Activated CD8-positive, alpha-beta memory T cell treated with anti-CD3 and anti-CD28 coated beads, Interleukin-2, amount 10 ng/mL, durations not matched to agents 7 days and 5 days (primary cell): ENCODE measurements at places on chromosomes 2 and 18. TPM values are rescaled to one million over a fixed set of nuclear protein-coding genes. Genes with fewer than 3 reads are reported as not detected.
A peak's percentile ranks its signal among the peaks of the same experiment; 100 is the strongest.

DNA sequence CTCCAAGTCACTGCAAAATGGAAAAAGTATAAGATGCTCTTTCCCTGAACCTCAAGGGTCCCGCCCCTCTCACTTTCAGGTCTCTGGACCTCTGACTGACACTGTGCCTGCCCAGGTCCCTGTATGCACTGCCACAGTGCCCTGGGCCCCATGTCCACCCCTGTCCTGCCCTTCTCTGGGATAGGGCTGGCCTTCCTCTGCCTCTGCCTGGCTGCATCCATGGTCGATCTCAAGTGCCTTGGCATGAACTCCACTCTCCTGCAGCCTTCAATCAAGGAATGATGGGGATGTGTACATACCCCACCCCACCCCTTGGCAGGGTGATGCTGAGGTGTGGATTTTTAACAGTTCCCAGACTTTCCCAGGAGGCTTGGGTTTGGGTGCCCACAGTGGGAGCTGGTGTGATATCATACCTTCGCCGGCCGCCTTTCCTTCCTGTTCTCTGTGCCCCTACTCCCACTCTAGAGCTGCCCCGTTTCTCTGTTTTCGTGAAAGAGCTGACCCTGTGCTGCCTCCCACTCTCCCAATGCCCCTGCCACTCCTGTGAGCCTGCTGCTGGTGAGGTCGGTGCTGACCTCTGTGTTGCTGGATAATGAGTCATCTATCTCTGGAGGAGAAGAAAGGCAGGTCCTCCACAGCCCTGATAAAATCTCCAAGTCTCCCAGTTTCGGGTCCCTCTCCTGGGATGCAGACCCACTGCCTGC lies 18.9 kb downstream of the PTPN18 start:
- peaks cover 50% of the 10 kb centered on the region for H3K36me3 ChIP-seq
- peak overlapping the region; percentile 72 for H3K27ac ChIP-seq
- no peaks in the 10 kb centered on the region for H3K27me3 ChIP-seq
- peak overlapping the region; percentile 12 for H3K4me3 ChIP-seq
- peaks cover 82% of the 10 kb centered on the region for H3K4me1 ChIP-seq

DNA sequence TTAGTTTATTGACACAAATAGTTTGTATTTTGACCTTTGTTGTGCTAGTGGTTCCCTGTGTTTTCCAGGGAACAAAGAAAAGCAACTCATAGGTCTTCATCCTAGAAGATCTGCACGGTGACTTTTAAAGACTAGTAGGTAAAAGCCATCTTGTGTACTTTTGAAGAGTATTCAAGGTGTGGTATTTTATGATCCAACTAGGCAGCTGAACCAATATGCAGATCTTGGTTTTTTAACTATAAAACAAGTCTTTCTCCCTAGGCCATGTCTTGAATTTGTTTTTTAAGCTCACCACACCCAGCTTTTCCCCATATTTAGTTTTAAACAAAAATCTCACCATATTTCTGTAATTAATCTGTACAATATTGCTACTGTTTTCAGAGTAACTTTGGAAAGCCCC lies 30.0 kb upstream of the MYO1B start:
- H3K36me3 ChIP-seq, result peaks cover 15% of the 10 kb centered on the region
- H3K27ac ChIP-seq, result no peak overlapping the region
- no peaks in the 10 kb centered on the region for H3K27me3 ChIP-seq
- H3K4me3 ChIP-seq, result no peak overlapping the region
- no peak for DNase-seq

- no peaks in the 10 kb centered on the region for H3K27me3 ChIP-seq
- H3K27ac ChIP-seq, result no peak overlapping the region
- H3K36me3 ChIP-seq, result no peaks in the 10 kb centered on the region
- no peak for DNase-seq
- H3K4me3 ChIP-seq, result no peak overlapping the region
- no peaks in the 10 kb centered on the region for H3K4me1 ChIP-seq
Observed at GRCh38 chr2:211900000-211900399, 638.6 kb downstream of the ERBB4 start.

DNA sequence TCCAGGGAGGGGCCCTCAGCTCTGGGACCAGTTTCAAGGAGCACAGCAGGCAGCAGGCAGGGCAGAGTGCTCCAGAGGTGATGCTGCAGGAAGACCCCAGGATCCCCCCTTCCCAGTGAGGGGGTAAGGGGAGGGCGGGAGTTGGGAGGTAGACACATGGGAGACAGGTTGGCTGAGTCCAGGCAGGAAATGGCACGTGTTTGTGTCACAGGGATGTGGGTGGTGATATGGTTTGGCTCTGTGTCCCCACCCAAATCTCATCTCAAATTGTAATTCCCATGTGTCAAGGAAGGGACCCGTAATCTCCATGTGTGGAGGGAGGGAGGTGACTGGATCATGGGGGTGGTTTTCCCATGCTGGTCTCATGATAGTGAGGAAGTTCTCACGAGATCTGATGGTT lies 25.2 kb upstream of the OTOS start:
- no peak overlapping the region for H3K27ac ChIP-seq
- H3K36me3 ChIP-seq, result no peaks in the 10 kb centered on the region
- DNase-seq, result no peak
- H3K4me1 ChIP-seq, result no peaks in the 10 kb centered on the region
- no peaks in the 10 kb centered on the region for H3K27me3 ChIP-seq

DNA sequence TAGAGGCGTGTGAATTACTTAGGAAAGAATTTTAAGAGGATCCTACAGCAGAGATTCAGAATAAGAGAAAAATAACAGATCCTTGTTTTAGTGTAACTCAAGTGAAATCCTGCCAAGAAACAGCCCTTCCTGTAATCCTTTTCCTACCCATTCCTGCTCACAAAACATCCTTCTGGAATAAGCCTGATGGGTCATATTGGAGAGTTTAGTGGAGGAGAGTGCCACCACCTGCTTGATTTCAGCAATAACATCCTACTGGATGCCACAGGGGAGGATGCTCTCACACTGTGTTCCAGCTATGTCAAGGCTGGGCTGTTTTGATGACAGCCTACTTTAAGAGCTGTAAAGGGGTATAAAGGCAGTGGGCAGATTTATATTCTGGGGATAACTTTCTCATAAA lies 54.8 kb upstream of the CCDC178 start:
- no peak overlapping the region for H3K4me3 ChIP-seq
- no peaks in the 10 kb centered on the region for H3K4me1 ChIP-seq
- DNase-seq, result no peak
- no peak overlapping the region for H3K27ac ChIP-seq
- H3K27me3 ChIP-seq, result no peaks in the 10 kb centered on the region

RBM44 gene
- total RNA-seq, result 1.2 TPM

- H3K27me3 ChIP-seq, result peaks cover 2% of the 10 kb centered on the region
- peak overlapping the region; percentile 96 for H3K27ac ChIP-seq
- peak overlapping the region; percentile 91 for H3K4me3 ChIP-seq
- peaks cover 32% of the 10 kb centered on the region for H3K4me1 ChIP-seq
Observed at GRCh38 chr2:206764673-206765241, 371 bp downstream of the MDH1B start.

DNA sequence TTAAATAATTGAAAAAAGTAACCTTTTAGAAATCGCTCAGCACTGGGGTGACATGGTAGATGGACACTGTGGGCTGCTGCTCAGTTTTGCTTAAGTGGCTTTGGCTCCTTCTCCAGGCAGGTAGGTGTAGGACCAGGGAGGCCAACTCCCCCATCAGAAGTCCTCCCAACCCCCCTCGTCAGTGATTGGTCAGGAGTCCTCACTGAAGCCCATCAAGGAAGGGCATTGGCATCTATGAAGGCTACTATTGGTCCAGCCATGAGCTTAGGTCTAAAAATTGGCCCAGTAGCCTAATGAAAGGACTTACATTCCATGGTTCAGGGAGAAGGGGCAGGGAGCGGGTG lies 34.7 kb downstream of the ST3GAL5 start:
- H3K4me1 ChIP-seq, result peaks cover 72% of the 10 kb centered on the region
- H3K4me3 ChIP-seq, result peak overlapping the region; percentile 82
- peak overlapping the region; percentile 99 for H3K27ac ChIP-seq
- peak; percentile 62 for DNase-seq
- peaks cover 78% of the 10 kb centered on the region for H3K36me3 ChIP-seq
- H3K27me3 ChIP-seq, result no peaks in the 10 kb centered on the region

FAM124B gene
- 0.23 TPM for total RNA-seq

GRCh38 chr2:184923751-184924150 lies 325.4 kb downstream of the ZNF804A start:
- H3K27me3 ChIP-seq, result no peaks in the 10 kb centered on the region
- H3K27ac ChIP-seq, result no peak overlapping the region
- no peaks in the 10 kb centered on the region for H3K4me1 ChIP-seq
- DNase-seq, result no peak

SPATA3 gene
- total RNA-seq, result 1.2 TPM

CTAGE1 gene
- total RNA-seq, result not detected

DNA sequence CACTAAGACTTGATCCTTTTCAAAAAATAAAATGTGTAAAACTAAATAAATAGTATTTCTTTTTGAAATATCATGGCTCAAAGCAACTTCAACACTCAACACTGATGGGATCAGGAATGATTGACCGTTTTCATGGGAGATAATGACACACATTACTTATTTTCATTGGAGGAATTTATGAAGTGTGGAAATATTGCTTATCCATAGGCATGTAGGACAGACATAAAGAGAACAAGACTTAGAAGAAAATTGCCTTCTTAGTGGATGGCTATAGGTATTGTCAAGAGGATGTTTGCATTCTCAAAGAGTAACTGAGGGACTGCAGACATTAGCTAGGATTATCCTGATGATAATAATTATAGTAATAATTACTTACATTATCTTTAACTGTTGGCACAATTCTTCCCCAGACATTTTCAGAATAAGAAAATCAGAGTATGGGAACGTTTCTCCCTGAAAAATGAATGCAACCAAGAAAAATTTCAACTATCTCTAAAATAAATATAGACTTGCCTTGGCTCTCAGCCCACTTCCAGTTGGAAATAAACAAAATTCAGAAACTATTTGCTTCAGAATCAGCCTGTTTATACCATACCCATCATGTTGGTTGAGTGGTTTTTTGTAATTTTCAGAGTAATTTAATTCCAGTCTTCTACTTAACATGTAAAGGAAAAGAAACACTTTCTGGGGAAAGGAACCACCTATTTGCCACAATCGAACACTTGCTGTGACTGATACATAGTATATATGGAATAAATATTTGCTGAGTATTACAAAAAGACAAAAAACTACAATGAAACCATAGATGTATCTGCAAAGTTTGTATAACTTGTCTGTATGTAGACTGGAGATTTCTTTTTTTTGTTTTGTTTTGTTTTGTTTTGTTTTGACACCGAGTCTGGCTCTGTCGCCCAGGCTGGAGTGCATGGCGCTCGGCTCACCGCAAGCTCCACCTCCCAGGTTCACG lies 165.7 kb downstream of the TMX3 start:
- H3K27me3 ChIP-seq, result no peaks in the 10 kb centered on the region
- no peak overlapping the region for H3K4me3 ChIP-seq
- H3K4me1 ChIP-seq, result no peaks in the 10 kb centered on the region

DNA sequence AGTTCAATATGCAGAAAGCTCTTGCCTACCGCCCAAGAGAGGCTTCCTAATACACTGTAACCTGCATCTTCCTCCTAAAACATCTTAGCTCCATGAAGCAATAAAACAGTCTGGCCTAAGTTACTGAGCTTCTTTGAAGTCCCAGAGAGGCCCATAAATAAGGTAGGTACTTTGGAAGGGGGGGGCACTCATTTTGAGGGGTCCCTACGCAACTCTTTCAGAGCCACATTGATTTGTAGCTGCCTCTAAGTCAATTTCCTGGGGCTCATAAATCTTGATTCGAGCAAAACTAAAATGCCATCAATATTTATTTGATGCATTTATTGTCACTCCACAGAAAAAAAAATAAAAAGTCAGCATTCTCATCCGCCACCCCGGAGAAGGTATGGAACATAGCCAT lies 60.4 kb upstream of the SIX2 start:
- H3K36me3 ChIP-seq, result no peaks in the 10 kb centered on the region
- peak; percentile 5 for DNase-seq
- H3K4me3 ChIP-seq, result no peak overlapping the region
- no peaks in the 10 kb centered on the region for H3K4me1 ChIP-seq
- peaks cover 30% of the 10 kb centered on the region for H3K27me3 ChIP-seq
- H3K27ac ChIP-seq, result no peak overlapping the region

BBS5 gene
- total RNA-seq, result 1.9 TPM

DNA sequence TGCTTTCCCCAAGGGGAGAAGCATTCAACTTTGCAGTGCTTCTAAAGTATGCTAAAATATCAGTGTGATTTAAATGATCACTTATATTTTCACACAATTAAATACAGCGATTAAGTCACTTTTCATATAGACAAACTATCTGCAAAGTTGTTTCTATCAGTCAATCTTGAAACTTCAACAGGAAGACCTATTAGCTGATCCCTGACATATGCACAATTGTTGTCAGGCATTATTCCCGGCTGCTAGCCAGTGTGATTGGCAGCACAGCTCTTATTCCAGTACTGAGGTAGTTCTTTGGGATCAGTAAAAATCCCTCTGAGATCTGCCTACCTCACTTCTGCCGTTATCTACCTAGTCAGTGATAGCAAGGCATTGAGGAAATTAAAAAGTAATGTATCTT lies 629.5 kb downstream of the NR4A2 start:
- H3K4me3 ChIP-seq, result no peak overlapping the region
- DNase-seq, result no peak
- H3K4me1 ChIP-seq, result no peaks in the 10 kb centered on the region

DNA sequence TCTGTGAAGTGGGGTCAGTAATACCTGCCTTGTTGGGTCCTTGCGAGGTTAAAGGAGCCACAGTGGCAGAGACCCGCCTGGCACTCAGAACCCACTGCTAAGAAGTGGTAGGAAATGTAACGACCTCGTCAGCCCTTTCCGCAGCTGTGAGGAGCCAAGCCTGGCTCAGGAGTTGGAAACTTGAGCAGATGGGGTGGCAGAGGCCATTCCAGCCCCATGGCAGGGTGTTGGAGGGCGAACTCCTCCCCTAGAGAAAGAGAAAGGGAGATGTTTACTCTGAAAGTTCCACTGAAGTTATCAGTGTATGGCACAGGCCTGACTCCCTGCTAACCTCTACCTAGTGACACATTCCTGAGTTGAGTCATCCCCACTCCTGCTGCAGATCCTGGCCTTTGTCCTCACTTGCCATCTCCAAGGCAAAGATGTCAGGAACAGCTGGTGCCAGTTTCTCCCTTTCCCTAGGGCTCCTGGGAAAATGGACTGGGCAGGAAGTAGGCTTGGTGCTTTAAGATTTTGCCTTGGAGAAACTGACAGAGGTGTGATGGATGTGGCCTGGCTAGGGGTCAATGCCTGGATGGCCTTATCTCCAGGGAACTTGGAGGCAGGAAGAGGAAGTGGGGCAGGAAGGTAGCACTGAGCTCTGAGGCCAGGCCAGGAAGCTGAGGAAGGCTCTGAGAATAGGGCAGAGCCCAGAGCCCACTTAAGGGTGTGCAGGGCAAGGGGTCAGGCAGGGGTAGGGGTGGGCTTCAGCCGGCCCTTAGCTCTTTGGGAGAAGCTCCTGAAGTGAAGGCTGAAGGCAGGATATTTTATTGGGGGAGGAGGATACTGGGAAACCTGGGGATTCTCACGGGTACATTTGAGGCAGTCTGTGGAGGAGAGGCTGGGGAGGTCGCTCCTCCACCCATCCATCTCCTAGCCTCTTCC lies 888 bp downstream of the VAMP5 start:
- H3K4me3 ChIP-seq, result peak overlapping the region; percentile 89
- H3K36me3 ChIP-seq, result peaks cover 21% of the 10 kb centered on the region
- H3K4me1 ChIP-seq, result peaks cover 44% of the 10 kb centered on the region
- peak; percentile 56 for DNase-seq
- peak overlapping the region; percentile 93 for H3K27ac ChIP-seq

GALR1 gene
- not detected for total RNA-seq

FSHR gene
- total RNA-seq, result not detected
